SJSA1 (cell line): ENCODE measurements at places on chromosomes 7 and 10. TPM values are rescaled to one million over a fixed set of nuclear protein-coding genes. Genes with fewer than 3 reads are reported as not detected.

GRCh38 chr7:47816647-47817046 lies 131.6 kb downstream of the PKD1L1 start:
- peak; percentile 29 for DNase-seq

APBB1IP gene
- total RNA-seq, result not detected in 2 replicates

DNA sequence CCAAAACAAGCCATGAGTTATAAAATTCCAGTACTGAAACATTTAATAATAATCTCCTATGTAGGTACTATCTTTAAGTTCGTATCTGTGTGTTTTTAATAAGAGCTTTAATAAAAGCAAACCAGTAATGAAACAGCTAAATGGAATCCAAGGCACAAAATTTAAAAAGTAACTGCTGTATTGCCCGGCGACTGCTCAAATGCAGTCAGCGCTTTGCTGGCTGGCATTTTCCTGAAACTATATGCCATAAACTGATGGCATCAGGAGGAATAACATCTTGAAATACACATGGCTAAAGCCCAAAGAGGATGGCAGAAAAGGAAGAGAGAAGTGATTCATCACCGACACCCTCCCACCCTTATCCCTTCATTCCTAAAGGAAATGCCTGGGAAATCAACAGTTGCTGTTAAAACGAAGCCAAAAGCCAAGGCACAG lies 133.1 kb downstream of the CUBN start:
- DNase-seq, result no peak

- no peak for DNase-seq
These were observed 393.4 kb upstream of the NFE2L3 start for GRCh38 chr7:25758559-25758958.

FGFR2 gene
- total RNA-seq, result 1.1 and 2.5 TPM in 2 replicates

H2BK1 gene
- total RNA-seq, result not detected in 2 replicates

DNA sequence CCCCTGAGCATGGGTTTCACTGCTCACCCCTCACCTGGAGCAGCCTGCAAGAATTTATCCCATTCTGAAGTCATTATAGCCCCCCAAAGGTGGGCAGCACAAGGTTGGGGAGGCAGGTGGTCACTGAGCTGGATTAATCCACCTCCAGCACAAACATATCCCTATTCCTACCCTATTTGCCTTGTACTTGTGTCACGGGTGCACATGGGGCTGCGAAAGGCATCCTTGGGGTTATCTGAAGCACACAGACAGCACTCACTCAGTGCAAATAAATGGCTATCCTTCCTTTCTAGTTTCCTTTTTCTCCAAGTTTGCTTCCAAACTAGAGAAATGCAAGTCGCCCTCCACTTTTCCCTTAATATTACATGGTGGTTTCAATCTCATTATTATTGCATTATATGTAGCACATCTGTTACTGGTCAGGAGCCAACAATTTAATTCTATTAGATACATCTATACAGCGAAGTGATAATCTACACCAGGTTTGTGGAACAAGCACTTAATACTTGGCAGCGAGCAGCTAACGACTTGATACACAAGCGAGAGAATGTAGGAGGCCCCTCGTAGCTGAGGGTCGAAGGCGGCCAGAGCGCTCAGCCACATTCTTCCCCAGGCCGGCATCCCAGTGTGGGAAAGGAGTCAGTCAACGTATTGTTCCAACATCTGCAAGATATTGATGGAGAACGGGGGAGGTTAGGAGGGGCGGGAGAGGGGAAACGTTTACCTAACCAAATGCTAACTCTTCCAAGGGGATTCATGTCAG lies 121.3 kb upstream of the HABP2 start:
- DNase-seq, result no peak

DNA sequence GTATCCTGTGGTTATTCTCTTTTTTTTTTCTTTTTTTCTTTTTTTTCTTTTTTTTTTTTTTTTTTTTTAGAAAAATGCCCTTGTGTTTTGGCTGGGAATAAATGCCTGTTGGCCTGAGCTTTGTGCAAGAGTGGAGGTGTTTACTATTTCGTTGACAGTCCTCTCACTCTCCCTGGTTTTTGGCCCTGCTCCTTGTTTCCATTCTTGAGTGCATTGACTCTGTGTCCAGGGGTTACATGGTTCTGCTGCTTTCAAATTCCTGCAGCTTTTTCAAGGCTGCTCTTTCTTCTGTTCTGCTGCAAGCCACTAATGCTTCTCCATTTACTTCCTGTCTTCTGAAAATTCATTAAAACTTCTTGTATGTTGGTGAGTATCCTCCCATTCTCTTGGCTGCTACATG lies 59.7 kb upstream of the TBX20 start:
- DNase-seq, result no peak

- DNase-seq, result no peak
These were observed 90.1 kb upstream of the CELF2 start for GRCh38 chr10:10927608-10928007.

DNA sequence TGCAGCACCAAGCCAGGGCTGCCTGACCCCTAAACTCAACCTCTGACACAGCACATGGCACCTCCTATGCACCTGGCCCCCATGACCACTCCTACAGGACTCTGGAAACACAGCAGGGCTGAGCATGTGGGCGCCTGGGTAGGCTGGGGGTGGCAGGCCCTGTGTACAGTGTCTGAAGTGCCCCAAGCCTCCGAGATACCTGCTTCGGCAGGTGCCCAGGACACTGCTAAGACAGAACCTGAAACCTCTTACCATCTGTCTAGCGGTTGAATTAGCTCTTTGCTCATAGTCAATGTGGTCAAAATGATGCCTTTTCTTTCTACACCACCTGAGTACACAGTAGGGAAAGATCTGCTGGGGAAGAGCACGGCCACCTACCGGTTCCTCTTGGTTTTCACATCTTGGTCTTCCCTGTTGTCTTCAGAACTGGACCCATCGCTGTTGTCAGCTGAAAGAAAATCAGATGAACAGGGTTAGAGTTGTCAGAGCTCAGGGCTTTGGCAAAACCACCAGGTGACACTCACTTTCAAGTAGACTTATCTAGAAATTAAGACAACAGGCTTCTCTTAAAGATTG lies 177.4 kb downstream of the TCERG1L start:
- DNase-seq, result no peak

GRCh38 chr7:30915005-30915601 lies 3.5 kb downstream of the AQP1 start:
- no peak for DNase-seq

DNA sequence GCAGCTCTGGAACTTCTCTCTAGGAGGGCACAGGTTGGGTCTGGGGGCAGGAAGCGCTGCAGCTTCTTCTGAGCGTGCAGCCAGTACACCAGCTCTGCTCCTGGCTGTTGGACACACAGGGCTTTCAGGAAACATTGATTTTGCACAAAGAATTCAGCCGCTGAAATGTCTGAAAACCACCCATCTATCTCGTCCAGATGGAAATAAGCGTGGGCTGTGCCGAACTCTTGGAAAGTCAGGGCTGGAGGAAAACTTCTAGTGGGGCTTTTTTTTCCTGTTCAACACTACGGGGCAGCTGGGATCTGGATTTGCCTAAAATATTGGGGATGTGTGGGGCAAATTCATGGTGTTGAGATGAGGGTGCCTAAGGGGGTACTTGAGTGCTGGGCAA lies 31.2 kb downstream of the PALD1 start:
- no peak for DNase-seq

- DNase-seq, result no peak
These were observed 96.1 kb upstream of the LYZL2 start for GRCh38 chr10:30725661-30726060.

MMRN2 gene
- 1.5 TPM in 1 of 2 replicates, not detected in the other for total RNA-seq

- no peak for DNase-seq
These were observed 16.0 kb downstream of the AKR1C8 start for GRCh38 chr10:5168897-5169420.

SPAM1 gene
- total RNA-seq, result not detected in 2 replicates

GRCh38 chr10:63637901-63638327 lies 116.7 kb downstream of the REEP3 start:
- DNase-seq, result no peak

DNA sequence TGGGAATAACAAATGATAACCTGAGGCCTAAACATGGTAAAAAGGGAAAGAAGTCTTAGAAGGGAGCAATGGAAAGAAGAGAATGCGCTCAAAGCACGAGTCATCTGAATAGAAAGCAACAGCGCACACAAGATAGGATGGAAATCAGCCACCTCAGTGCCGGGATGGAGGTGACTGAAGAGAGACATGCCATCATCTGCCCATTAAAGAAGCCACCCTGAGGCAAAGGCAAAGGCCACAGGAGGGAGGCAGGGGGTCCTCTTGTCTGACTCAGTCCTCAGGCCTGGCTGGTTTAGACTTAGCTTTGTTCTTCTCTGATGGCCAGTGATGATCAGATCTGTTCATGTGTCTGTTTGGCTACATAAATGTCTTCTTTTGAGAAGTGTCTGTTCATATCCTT lies 180.6 kb downstream of the CHCHD3 start:
- DNase-seq, result no peak

DNA sequence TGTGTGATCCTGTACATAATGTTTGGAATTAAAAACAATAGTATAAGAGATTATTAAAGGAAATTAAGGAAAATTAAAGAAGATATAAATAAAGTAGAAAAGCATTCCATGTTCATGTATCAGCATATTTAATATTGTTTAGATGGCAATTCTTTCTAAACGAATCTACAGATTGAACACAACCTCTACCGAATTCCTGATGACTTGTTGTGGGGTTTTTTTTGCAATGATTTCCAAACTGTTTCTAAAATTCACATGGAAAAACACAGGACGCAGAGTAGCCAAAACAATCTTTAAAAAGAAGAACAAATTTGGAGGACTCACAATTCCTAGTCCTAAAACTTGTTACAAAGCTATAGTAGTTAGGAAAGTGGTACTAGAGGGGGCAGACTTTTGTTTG lies 573.4 kb upstream of the IGFBP3 start:
- DNase-seq, result no peak

CCL24 gene
- total RNA-seq, result 0.45 TPM in 1 of 2 replicates, not detected in the other

POMZP3 gene
- total RNA-seq, result 8.5 and 9.1 TPM in 2 replicates

SEMA3D gene
- total RNA-seq, result 4.4 and 5.3 TPM in 2 replicates

SPDYE6 gene
- total RNA-seq, result not detected in 2 replicates

WDR86 gene
- 0.39 and 0.72 TPM in 2 replicates for total RNA-seq

PLXDC2 gene
- 0.38 and 0.66 TPM in 2 replicates for total RNA-seq

DNA sequence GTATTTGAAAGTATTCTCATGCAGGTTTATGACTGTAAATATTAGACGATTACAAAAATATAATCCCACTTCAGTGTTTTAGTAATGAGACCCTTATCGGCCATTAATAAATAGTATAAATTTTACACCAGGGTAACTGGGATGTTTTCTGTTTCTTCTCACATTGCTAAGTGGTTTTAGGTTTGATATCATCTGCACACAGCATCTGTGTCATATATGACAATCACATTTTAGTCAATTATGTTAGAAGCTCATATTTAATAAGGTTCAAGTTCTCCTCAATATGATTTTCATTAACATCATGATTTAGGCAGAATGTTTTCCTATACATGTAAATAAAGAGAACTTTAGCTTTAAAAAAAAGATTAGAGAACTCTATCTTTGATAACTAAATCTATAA lies 66.8 kb downstream of the ATAD1 start:
- DNase-seq, result no peak

DNA sequence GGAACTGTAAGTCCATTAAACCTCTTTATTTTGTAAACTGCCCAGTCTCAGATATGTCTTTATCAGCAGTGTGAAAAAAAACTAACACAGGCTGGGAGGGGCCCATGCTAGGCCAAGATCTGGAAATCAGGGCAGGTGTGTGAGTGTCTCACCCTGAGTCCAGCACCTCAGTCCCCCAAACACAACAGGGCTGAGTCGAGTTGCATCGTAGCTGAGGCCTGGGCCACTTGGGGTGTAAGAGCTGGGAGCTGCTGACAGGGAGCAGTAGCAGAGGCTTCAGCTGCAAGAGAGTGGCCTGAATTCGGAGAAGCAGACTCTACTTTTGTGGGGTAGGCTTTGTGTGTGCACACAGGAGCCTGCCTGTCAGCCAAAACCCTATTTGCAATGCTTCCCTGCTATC lies 553.1 kb downstream of the PTPRN2 start:
- DNase-seq, result no peak

DNA sequence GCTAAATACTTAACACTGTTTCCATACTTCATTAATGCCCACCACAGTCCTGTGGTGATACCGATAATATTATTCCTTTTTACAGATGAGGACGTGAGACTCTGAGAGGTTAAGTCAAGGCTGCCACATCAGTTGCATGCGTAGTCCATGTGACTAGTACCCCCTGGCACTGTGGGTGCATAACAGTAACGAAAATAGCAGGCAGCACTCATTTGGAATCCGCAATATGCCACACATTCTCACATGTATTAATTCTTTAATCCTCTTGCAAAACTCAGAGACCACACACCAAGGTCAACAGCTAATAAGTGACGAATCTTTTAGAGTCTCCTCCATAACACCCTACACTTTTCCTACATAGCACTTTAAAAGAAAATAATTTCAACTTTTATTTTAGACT lies 99.5 kb upstream of the HABP2 start:
- no peak for DNase-seq

GRCh38 chr7:48193421-48193820 lies 22.2 kb downstream of the ABCA13 start:
- DNase-seq, result no peak

DNA sequence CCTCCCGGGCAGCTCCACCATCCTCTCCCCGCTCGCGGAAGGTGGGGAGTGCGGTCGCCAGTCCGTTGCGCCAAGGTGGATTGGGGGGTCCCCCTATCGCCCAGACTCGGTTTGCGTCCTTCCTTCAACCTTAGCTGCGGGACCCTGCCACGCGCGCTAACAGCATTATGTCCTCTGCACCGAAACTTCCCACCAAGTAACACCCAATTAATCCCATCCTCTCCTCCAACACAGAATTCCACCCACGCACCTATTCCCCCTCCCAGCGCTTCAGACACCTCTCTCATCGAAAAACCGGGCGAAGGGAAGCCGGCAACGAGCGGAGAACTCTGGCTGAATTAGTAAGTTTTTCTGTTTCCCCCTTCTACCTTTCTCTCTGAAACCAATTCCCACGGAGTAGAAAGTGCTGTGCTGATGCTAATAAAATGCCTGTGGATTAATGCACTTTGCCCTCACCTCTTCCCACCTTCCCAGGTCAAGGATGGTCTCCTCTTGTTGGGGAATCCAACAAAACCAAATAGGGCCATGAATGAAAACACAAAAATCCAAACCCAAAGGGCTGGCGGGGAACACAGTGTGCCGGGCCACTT lies 947 bp downstream of the HOXA3 start:
- DNase-seq, result peak; percentile 51

DNA sequence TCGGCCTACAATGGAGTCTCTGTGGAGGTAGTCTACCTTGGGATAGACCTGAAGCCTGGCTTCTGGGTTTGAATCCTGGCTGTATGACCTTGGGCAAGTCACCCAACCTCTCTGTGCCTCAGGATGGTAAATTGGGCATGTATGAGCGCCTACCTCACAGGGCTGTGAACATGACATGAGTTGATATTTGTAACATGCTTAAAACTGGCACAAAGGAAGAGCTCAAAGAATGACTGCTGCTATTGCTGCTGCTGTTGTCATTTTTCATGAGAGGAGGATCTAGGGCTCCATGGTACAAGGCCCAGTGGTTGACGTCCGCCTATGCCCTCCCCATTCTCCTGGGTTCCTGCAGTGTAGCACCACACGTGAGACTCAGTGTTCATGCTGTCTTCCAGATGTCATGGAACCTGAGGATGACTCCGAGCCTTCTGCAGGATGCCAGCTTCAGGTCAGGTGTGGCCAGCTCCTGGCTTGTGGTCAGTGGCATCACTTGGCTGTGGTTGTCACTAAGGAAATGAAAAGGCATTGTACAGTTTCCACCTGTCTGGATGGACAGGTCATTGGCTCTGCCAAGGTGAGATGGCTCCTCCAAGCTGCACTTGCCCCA lies 95.0 kb downstream of the WDFY4 start:
- DNase-seq, result no peak

TRIM50 gene
- not detected in 2 replicates for total RNA-seq
